Panc1 (cell line): ENCODE measurements at places on chromosomes 1 and 21.

- DNase-seq = no peak
These were observed 26.7 kb downstream of the SUSD4 start for GRCh38 chr1:223337174-223337869.

- DNase-seq = no peak
These were observed 24.2 kb downstream of the ZBTB18 start for GRCh38 chr1:244075247-244075722.

GRCh38 chr1:38446936-38447335 is 400.3 kb upstream of the POU3F1 start:
- no peak for DNase-seq

DNA sequence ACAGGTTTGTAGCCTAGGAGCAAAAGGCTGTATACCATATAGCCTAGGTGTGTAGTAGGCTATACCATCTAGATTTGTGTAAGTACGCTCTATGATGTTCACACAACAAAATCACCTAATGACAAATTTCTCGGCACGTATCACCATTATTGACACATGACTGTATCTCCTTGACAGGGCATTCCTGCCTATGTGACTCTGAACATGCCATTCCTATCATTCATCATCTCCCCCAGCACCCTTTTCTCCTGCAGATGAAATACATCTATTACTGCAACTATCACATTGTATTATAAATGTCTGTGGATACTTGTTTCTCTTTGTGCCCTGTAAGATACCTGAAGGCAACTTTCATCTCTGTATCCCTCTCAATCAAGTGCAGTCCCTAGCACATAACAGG is 29.9 kb downstream of the TP53BP2 start:
- peak; percentile 78 for DNase-seq

DNA sequence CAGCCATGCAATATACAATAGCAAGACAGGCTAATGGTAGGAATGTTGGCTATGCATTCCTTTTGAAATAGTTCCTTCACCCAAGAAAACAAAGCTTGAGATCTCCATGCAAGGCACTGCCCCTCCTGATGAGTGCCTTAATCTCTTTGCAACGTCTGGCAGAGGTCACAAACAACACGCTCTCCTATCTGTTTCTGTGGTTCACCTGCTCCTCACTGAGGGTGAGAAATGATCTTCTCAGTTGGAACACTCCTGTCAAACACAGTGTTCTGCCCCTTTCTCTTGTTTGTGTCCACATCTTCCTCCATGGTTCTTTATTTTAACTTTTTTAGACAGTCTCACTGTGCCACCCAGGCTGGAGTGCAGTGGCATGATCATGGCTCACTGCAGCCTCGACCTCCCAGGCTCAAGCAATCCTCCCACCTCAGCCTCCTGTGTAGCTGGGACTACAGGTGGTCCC is 21.2 kb upstream of the XPR1 start:
- DNase-seq = no peak

DNA sequence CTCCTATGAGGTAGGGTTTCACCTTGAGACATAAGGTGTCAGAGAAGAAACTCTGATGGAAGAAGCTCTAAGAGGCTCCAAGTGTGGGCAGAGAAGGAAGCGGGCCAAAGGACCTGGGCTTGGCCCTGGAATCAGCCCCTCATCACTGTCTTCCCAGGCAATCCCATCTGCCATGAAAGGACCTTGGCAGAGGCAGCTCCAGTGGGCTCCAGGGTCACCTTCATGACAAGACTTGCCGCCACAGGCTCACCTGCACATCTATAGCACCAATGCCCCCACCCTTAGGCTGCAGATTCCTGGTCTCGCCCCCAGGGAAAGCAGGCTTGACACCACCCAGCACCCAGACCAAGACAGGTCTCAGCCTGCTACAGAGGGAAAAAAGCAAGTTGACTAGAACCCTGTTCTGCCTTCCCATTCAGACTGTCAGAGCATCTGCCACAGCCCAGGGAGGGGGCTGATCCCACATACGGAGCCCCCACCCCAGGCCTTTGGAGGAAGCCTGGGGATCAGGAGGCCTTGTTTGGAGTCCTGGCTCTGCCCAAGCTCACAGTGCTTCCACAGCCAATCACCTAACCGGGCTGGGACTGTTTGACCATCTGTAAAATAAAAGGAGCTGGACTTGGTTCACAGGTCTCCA is 490 bp upstream of the FAM110D start:
- DNase-seq = no peak

- DNase-seq = no peak
These were observed 32.9 kb downstream of the STYXL2 start for GRCh38 chr1:167126811-167127210.
